ENCODE measurements at places on chromosomes 12 and 14. TPM values are rescaled to one million over a fixed set of nuclear protein-coding genes. Genes with fewer than 3 reads are reported as not detected.

The RNASE2 gene
- total RNA-seq, result not detected

The CCDC88C gene
- total RNA-seq, result 0.36 TPM

The OGFOD2 gene
- total RNA-seq, result 8.3 TPM

The RTL1 gene
- not detected for total RNA-seq

The DIO2 gene
- 0.29 TPM for total RNA-seq

The AHNAK2 gene
- 31.8 TPM for total RNA-seq

The NRXN3 gene
- total RNA-seq, result 1.8 TPM

The CLSTN3 gene
- 7.6 TPM for total RNA-seq

The STON2 gene
- total RNA-seq, result 49.6 TPM

The OR4E2 gene
- total RNA-seq, result not detected

The ARHGAP9 gene
- total RNA-seq, result 0.36 TPM

The ASCL4 gene
- total RNA-seq, result not detected

The YY1 gene
- 47.1 TPM for total RNA-seq

The RNASE1 gene
- total RNA-seq, result not detected

The PLEKHH1 gene
- 1.1 TPM for total RNA-seq

The EXOC5 gene
- 78.1 TPM for total RNA-seq

The EIF5 gene
- total RNA-seq, result 197 TPM

The WBP11 gene
- 10.3 TPM for total RNA-seq

The SPX gene
- 2.9 TPM for total RNA-seq

The TAS2R31 gene
- total RNA-seq, result 9.7 TPM

The SLC5A8 gene
- total RNA-seq, result not detected

The DAO gene
- not detected for total RNA-seq

The ERBB3 gene
- 1.1 TPM for total RNA-seq

The SYNE3 gene
- 23.9 TPM for total RNA-seq

The TAS2R10 gene
- total RNA-seq, result 1.8 TPM

The TOMM20L gene
- not detected for total RNA-seq

The OLR1 gene
- total RNA-seq, result under 0.01 TPM

The EIF2S3B gene
- 2.9 TPM for total RNA-seq

The GPR84 gene
- total RNA-seq, result not detected

The IFNG-AS1 gene
- total RNA-seq, result 0.29 TPM

Data from osteoblast (primary cell).